Stimulated activated CD4-positive, alpha-beta T cell treated with anti-CD3 and anti-CD28 coated beads, Interleukin-4, amount 100 ng/mL, for 1 hour (primary cell): ENCODE measurements at places on chromosomes 7 and 10.

- DNase-seq, result no peak
Observed at GRCh38 chr10:52526251-52526823, 212.3 kb downstream of the DKK1 start.

DNA sequence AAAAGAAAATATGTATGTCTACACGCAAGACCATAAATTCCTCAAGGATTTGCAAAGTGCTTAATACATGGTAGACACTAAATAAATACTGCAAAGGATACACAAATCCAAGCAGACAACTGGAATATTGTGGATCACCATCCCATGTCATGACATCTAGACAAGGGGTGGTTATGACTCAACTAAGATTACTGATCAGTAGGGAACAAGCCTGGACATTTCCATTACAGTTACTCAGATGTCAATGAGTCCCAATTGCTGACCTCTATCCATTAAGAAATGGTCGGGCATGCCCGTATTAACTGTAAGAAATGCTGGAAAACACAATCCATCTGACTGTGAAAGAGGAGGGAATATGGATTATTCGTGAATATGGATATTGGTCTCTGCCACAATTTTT is 27.6 kb upstream of the RUFY2 start:
- no peak for DNase-seq

GRCh38 chr10:99058762-99059161 is 176.9 kb downstream of the HPSE2 start:
- no peak for DNase-seq

GRCh38 chr7:93920496-93921182 is 896 bp upstream of the GNG11 start:
- DNase-seq, result no peak

DNA sequence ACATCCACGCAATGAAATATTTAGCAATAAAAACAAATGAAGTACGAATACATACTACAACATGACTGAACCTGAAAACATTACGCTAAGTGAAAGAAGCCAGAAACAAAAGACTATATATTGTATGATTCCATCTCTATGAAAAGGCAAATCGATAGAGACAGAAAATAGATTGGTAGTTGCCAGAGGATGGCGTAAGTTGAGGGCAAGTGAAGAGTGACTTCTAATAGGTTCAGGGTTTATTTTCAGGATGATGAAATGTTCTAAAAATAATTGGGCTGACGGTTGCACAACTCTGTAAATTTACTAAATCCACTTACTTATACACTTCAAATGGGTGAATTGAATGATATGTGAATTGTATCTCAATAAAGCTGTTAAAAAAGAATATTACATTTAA is 39.5 kb upstream of the TECTB start:
- no peak for DNase-seq

GRCh38 chr10:80458263-80458625 is 4.1 kb downstream of the TSPAN14 start:
- no peak for DNase-seq

GRCh38 chr10:3425261-3425660 is 252.7 kb upstream of the PITRM1 start:
- DNase-seq, result no peak

GRCh38 chr10:117609095-117609795 is 66.7 kb downstream of the EMX2 start:
- DNase-seq, result no peak

GRCh38 chr10:21315645-21316220 is 209.7 kb downstream of the SKIDA1 start:
- DNase-seq, result no peak

DNA sequence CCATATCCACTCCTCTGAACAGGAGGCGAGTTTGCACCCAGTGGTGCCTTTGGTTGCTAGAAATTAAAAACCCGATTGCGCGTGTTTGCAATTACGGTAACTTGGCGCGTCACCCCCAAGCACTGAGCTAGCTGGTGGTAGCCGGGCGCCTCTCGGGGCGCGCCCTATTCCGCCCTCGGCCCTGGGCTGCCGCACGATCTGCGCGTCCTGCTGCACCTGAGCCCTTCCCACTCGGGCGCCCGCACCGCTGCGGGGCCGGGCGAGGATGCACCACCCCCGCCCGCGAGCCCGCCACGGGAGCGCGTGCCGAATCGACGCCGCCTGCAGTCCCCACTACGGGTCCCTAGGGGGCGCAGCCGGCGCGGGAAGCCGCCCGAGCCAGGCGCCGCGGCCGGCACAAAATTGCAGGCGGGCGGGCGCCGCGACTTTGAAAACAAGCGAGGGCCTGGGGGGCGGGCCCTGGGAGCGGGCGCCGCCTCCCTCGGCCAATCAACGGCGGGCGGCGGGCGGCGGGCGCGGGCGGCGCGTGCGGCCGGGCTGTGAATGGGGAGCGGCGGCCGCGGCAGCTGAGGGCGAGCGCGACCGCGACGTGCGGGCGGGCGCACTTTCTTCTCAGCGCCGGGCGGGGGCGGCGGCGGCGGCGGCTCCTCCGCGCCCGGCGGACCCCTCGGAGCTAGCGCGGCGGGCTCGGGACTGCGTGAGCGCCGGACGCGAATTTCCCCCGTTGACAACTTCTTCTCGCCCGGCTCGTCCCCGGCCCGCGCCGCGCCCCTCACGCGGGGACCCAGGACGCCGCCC is at the start of gene SDK1:
Gene SDK1, plus strand, starts transcription at position 602 of the 798 bp plus-strand sequence. CDS start 335 bp downstream, outside the sequence.
- DNase-seq, result peak; percentile 94

DNA sequence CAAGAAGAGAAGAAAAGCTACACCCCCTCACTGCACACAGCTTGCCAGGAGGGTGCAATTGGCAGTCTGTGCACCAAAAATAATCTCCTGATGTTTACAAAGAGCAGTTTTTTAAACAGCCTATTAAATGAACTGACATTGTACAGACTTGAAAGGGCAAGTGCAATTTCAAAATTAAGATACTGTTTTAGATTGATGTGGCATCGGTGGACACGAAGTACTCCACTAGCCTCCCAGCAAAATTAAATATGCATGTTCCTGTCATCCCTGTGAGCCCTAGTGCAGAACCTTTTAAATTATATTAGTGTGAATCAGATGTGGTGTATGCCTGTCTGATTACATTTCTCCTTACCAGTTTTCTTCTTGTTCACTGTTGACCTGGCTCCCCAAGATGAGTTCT is 87.9 kb downstream of the WIPF3 start:
- no peak for DNase-seq

DNA sequence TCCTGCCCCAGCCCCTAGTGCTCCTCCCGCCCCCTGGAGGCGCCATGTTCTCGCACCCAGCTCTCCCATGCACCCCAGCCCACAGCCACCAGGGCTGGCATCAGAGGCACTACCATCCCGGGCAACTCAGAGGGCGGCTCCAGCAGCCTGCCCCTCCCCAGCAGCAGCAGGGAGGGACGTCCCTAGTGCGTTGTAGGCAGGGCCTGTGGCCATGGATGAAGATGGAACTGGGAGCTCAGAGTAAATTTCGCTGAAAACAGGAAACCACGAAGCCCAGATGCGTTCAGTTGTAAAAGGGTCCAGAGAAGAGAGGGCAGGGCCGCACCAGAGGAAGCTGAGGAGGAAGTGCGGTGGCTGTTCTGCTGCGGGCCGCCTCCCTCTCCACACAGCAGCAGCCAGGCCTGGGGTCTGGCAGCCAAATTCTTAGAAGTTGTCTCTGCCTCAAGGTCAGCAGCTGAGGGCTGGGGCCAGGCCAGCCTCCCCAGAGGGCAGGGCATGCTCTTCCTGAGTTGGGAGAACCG is 24.6 kb downstream of the VSIR start:
- DNase-seq, result peak; percentile 58

GRCh38 chr10:36332926-36333325 is 690.8 kb upstream of the FZD8 start:
- no peak for DNase-seq
